ENCODE measurements at places on chromosomes 3 and 15.

GRCh38 chr3:43760938-43761337 lies 70.2 kb downstream of the ABHD5 start:
- no peak for DNase-seq

DNA sequence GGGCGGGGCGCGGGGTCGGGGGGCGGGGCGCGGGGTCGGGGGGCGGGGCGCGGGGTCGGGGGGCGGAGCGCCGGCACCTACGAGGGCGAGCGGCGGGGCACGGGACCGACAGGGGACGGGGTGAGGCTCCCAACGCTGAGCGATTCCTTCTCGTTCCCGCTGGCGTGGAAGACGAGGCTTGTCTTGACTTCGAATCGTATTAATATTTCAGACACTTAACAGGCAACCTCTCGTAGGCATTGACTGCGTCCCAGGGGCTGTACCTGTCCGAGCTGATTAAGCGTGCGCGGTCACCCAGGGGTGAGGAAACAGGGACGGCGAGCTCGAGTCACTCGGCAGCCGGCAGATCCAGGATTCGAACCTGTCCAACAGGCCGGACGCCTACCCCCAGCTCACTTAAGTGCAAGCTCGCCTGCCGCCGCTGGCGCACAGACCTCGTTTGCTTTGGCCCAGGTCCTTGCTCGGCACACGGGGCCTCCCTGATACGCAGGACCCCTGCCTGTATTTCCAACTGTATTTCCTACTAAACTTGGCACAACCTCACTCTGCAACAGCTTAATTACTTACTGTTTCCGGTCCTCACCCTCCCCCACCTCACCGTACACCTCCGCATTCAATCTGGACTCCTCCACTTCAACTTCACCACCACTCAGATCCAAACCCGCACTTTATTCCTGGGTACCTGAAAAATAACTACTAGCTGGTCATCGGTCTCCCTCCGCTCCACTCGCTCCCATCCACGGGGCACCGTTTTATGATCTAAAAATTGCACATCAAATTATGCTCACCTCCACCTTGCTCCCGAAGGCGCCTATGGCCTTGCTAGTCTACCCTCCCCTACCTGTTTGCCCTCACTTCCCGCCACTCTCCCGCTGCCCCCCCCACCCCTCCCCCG lies 722 bp upstream of the ZXDC start:
- no peak for DNase-seq

- DNase-seq = no peak
Measured at GRCh38 chr15:81106560-81106959, 27.5 kb upstream of the CFAP161 start.

- no peak for DNase-seq
Measured at GRCh38 chr3:184275381-184275701, 481 bp upstream of the ECE2 start.

- no peak for DNase-seq
Measured at GRCh38 chr3:159252274-159252673, 450.4 kb downstream of the MFSD1 start.

DNA sequence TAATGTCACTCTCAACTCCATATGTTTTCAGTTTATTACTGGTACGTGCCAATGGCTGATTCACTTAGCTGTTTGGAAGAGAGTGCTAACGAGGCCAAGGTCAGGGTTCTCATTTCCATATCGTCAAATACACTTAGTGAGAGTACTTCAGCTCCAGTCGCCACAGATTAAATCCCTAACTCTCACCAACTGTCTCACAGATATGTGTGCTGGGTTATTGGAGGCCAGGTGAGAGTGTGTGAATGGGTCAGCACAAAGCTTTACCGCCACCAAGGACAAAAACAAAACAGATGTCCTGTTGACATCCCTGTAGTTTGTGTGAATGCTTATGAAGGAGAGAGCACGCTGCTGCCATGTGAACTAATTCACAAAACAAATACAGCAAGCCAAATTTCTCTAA lies 133.5 kb upstream of the TBL1XR1 start:
- DNase-seq = no peak

GRCh38 chr3:50210510-50211367 lies 5.7 kb downstream of the SLC38A3 start:
- no peak for DNase-seq

- no peak for DNase-seq
Measured at GRCh38 chr3:5292512-5292911, 105.0 kb downstream of the EDEM1 start.

Measured in thoracic aorta (tissue), 2 donors.